ENCODE measurements at places on chromosomes 11 and 22.

- DNase-seq = no peak
Measured at GRCh38 chr11:94330789-94331188, 26.4 kb downstream of the IZUMO1R start.

DNA sequence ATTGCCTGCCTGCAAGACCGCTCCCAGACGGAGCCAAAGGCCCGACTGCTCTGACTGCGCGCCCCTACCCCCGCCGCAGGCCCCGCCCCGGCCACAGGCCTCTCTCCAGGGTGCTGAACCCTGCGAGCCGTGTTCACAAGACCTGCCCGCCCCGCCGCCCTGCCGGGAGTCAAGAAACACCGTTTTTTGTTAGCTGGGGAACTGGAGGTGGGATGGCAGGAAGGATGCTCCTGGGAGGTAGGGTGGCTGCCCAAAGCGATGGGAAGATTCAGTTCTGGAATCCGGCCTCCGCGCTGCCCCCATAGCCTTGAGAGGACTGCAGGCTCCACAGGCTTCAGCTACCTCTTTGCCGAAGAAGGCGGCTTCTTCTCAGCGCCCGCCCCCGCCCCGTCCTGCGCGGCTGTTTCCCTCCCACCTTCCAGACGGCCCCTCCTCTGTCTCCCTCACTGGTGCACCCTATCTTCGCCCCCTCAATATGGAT lies 2.7 kb upstream of the PDE2A start:
- peak; percentile 75 for DNase-seq

GRCh38 chr22:27420195-27420816 lies 381.2 kb downstream of the MN1 start:
- peak; percentile 53 for DNase-seq

DNA sequence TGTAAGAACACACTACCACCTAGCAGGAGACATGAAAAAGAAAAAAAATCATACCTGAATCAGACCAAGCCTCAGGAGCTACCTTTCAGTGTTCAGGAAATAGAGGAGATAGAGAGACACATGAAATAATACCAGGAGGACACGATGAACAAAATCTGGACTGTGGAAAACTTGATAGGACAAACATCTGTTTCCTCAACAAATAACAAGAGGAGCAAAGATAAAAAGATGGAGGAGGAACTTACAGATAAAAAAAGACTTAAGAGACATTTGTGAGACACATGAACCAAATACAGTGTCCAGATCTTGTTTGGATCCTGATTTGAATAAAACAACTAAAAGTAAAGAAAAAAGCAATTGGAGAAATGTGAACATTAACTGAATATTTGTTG lies 12.4 kb upstream of the KCNE3 start:
- DNase-seq = no peak

- no peak for DNase-seq
Measured at GRCh38 chr11:3623767-3624458, 17.9 kb downstream of the ART5 start.

- DNase-seq = no peak
Measured at GRCh38 chr11:34366522-34366921, 8.7 kb upstream of the ABTB2 start.

GRCh38 chr11:35876786-35877185 lies 67.1 kb upstream of the LDLRAD3 start:
- DNase-seq = no peak
